ENCODE measurements at places on chromosomes 7 and 10.
A peak's percentile ranks its signal among the peaks of the same experiment; 100 is the strongest.

DNA sequence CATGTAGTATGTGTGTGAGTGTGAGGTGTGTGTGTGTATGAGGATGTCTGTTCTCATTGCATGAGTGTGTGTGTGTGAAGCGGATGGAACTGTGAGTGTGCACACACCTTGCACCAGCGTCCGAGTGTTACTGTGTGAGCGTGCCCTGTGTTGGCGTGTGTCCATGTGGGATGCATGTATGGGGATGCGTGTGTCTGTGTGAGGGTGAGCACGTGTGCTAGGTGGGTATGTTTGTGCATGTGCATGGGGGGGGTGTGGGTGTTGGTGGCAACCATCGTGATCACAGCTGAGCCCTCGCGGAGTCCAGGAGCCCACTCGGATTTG is 6.4 kb downstream of the KNDC1 start:
- DNase-seq, result no peak

DNA sequence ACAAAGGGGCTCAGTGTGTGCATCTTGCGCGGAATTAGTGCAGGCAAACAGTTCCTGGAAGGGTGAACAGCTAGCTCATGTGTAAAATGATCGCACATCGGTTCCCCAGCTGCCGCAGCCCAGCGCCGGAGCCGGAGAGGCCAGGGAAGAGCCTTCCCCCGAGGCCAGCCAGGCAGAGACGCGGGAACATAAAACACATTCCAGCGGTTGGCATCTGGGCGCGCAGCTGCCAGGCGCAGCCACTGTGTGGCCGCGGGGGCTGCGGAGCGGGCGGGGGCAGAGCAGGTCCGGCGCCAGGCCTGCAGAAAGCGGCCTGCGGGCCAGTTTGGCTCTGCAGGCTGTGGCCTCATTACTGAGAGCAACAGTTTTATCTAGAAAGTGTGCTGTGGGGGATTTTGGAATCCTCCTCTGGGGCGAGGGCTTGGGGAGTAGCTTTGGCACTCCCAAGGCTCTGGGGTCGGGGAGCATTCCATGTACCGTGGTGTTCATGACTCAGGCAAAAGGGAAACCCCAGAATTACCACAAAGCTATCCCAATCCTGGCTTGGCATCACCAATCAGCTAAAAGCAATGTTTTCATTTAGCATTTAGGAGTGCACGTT is 74.3 kb downstream of the SAMD9 start:
- peak; percentile 43 for DNase-seq

GRCh38 chr7:39952803-39953202 is 2.7 kb downstream of the CDK13 start:
- DNase-seq, result peak; percentile 33

- DNase-seq, result no peak
Measured at GRCh38 chr7:94088560-94088959, 84.4 kb upstream of the BET1 start.

GRCh38 chr10:122234416-122234815 is 36.7 kb upstream of the BTBD16 start:
- no peak for DNase-seq

- no peak for DNase-seq
Measured at GRCh38 chr7:9608560-9608959, 1175.2 kb downstream of the NXPH1 start.

Data from kidney glomerular epithelial cell (primary cell).